Stimulated activated CD8-positive, alpha-beta memory T cell treated with anti-CD3 and anti-CD28 coated beads, Interleukin-4, amount 100 ng/mL, for 24 hours (primary cell): ENCODE measurements at places on chromosomes 1 and 21.

GRCh38 chr1:113946678-113947387, 17.7 kb downstream of the HIPK1 start:
- DNase-seq: no peak

DNA sequence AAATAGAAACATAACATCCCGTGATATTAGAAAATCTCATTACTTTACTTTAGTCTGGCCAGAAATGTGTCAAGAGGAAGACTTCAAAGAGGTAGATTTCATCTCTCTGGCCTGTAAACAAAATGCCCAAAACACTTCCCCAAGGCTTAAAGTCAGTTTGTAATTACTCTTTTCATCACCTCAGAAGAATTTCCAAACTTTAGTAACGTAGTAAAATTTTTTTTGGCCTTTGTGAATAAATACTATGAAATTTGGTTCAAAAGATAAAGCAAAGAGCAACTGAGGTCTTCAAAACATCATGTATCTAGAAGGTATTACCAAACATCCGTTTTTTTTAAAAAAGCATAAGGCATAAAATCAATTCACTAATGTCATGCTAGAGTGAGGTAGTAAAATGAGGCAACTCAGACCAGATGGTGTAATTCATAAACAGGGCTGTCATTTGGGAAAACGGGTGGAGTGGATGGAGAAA, 51.4 kb downstream of the LEPR start:
- DNase-seq: no peak

- DNase-seq: no peak
Observed at GRCh38 chr1:212410231-212410820, 4.4 kb downstream of the PACC1 start.

GRCh38 chr1:96845464-96845863, 123.9 kb downstream of the PTBP2 start:
- no peak for DNase-seq

GRCh38 chr1:184329962-184330868, 56.6 kb upstream of the C1orf21 start:
- DNase-seq: no peak
